MV-4-11 (cell line): ENCODE measurements at places on chromosomes 2 and 18.
A peak's percentile ranks its signal among the peaks of the same experiment; 100 is the strongest.

DNA sequence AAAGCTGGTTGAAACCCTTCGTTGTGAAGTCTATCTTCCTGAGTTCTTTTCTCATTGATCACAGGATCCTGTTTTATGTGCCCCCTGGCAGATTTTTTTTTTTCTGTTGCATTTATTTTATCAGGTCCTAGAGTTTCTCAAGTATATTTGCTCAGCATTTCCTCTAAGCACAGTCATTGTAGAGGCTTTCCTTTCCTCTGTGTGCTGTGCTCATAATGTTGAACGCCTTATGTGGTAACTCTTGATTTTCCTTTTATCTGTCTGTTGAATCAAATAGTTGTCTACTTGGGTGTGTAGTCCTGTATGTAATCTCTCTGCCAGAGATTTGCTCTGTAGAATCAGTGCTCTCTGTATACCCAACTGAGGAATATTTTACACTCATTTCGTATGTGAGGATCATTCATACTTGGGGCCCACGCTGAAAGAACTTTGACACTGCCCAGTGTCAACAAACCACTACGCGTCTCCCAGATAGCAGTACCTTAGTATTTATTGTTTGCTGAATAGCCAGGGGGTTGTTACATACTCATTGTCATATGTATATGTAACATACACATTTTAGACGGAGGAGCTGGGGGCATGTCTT, 118.2 kb downstream of the CTNNA2 start:
- DNase-seq, result no peak

DNA sequence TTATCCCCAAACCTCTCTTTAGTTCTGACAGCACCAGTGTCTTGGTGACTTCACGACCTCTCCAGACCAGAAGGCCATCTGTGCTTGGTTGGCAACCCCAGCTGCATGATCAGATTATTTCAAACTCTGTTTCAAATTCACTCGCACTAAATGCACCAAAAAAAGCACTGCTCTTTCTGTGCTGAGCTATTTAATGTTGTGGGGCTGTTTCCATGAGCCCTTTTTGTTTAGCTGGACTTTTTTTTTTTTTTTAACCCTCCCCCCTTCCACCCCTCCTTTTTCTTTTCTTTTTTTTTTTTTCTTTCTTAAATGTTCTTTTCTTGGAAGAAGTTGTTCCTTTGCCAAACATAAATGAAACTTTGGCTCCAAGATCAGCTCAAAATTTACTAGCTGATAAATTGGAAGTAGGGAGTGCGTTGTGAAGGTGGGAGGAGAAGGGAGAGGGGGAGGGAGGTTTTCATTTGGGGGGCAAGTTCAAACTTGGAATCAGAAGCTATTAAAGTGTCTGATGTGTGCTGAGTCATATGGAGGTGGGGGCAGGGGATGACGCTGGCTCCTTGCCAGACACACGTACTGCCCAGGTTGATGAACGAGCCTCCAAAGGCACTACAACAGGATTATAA, 543.0 kb upstream of the TNP1 start:
- no peak for DNase-seq

DNA sequence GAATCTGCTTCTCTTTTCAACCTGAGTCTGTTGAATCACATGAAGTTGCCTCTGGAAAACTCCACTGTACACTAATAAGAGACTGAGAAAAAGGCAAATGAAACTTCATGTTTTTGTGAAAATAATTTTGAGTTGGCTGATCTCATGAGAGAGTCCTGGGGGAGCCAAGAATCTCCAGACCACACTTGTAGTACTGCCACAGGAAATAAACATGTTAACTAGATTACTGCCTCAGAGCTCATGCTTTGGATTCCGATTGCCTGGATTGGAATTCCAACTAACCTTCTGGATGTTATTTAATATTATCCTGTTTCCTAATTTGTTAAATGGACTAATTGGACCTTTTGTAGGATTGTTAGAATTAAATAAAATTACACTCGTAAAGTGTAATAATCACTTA, 25.2 kb downstream of the NUP35 start:
- no peak for DNase-seq

DNA sequence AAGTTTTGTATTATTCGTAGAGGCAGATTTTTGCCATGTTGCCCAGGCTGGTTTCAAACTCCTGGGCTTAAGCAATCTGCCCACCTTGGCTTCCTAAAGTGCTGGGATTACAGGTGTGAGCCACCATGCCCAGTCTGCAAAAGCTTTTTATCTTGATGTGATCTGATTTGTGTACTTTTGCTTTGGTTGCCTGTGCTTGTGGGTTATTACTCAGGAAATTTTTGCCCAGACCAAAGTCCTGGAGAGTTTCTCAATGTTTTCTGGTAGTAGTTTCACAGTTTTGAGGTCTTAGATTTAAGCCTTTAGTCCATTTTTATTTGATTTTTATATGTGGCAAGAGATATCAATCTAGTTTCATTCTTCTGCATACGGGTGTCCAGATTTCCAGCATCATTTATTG, 42.4 kb downstream of the SYT4 start:
- DNase-seq, result no peak

DNA sequence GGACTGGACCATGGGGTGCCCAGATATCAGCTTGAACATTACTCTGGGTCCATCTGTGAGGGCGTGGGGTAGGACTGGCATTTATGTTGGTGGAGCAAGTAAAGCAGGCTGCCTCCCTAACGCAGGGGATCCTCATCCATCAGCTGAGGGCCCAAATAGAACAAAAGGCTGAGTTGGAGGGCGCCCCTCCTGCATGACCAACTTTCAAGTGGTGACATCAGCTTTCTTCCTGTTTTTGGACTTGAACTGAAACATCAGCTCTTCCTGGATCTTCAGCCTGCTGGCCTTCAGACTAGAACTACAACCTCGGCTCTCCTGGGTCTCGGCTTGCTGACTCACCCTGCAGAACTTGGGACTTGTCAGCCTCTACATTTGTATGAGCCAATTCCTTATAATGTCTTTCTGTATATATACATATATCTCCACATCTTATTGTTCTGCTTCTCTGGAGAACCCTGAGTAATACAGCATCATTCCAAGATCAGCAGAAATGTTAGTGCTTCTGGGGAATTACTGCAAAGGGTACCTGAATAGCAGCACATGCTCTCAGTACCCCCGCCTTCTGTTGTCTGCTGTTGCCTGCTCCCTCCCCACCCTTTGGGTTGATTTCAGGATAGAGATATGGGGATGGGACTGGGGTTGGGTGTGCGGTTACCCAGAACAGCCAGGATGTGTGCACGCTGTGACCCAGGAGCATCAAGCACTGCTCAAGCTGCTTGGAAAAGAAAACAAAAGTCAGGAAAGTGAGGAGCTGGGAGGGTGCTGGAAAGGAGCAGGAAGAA, 20.0 kb downstream of the TMEM127 start:
- peak; percentile 93 for DNase-seq

DNA sequence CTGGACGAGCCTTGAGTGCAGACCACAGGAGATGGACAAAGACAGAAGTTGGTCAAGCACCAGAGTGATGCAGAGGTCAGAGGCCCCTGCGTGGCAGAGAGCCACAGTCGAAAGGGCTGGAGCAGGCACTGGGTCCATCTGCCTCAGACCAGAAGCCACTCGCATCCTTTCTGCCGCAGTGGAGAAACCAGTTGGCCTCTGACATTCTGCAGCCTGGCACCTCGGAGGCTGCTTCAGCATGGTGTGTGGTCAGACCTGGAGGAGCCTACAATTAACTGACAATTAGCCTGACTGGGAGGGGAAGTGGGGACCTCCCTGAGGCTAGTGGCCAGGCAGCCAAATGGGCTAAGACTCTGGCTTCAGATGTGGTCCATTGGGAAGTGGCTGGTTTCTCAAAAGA, 111.1 kb downstream of the SGPP2 start:
- no peak for DNase-seq

GRCh38 chr18:63373161-63373560, 6.2 kb upstream of the KDSR start:
- no peak for DNase-seq

DNA sequence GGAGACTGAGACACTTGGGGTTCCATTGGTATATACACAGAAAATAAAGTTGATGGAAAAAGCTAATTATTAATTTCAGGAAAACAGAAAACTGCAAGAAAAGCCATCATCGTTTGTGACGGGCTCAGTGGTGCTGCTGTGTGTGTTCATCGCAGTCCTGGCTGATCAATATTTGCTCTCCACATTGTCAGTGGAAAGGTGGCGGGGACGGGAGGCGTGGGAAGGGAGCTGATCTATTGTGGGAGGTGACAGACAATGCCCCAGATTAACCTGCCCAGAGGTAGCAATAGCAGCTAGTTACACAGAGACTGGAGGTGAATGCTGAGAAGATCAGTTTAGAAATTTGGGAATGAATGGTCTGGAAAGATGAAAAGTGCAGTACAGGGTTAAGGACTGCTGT, 50.0 kb upstream of the CTDP1 start:
- DNase-seq, result no peak

GRCh38 chr18:45890606-45891005, 65.1 kb downstream of the SIGLEC15 start:
- peak; percentile 83 for DNase-seq

- DNase-seq, result no peak
These were observed 189.2 kb downstream of the OSR1 start for GRCh38 chr2:19169134-19169768.

DNA sequence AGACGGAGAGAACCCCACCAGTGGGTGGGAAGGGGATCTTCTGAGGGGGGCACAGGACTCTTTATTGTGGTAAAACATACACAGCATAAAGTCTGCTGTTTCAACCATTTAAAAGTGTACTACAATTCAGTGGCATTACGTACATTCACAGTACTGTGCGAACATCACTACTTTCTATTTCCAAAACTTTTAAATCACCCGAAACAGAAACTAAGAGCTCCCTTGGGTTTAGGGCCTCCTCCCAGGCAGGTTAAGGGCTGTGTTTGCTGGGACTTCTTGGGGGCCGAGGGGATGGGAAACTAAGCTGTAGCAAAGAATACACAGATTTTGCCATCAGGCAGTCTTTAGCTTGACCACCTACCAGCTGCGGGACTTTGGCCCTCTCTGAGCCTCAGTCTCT, 242.0 kb downstream of the HAUS1 start:
- DNase-seq, result no peak

GRCh38 chr2:219253753-219254589, at the start of gene TUBA4A:
TUBA4A (minus strand) TSS chr2:219253918; CDS start chr2:219253858, 60 bp downstream.
- peak; percentile 69 for DNase-seq

DNA sequence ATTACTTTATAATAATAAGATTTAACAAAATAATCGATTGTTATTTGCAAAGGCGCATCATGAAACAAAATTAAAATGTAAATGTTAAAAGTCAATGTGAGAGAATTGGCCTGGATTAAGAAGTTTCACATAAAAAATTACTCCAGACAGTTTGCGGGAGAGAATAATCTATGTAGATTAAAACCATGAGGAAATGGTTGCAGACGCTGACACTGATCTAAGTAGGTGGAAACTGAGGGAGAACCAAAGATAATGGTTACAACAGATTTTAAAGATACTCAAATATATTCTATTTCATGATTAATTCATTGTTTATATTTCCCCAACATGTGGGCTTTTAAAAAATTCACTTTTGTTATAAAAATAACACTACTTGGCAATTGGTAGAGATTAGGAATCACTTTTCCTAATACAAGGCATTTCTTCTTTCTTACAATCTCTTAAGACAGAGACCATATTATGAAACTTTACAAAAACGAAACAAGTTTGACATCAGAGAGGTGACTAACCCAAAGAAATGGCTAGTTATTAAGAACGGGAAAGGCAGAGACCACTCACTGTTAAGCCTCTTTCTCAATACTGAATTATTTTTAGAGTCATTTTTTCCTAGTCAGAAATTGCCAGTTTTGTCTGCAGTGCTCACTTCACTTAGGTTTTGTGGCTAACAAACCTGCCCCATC, 1.6 kb downstream of the KANSL1L start:
- peak; percentile 92 for DNase-seq

GRCh38 chr2:26276484-26277227, 31.9 kb downstream of the HADHB start:
- no peak for DNase-seq

DNA sequence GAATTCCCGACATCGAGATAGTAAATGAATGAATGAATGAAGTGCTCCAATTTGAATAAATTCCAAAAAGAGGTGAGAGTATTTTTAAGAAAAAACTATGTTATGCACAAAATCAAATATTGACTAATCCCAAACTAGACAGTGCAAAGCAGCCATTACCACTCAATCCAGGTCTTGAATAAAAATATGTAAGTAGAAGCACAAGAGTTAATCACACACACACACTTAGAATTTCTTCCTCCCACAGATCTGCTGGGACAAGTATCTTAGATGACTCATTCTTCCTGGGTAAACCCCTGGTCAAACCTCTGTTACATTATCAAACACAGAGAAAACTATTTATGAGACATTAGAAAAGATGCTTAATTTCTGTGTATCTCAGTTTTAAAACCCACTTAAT, 102.0 kb downstream of the PLA2R1 start:
- peak; percentile 63 for DNase-seq

GRCh38 chr2:25082002-25082622, 40.2 kb downstream of the EFR3B start:
- no peak for DNase-seq

DNA sequence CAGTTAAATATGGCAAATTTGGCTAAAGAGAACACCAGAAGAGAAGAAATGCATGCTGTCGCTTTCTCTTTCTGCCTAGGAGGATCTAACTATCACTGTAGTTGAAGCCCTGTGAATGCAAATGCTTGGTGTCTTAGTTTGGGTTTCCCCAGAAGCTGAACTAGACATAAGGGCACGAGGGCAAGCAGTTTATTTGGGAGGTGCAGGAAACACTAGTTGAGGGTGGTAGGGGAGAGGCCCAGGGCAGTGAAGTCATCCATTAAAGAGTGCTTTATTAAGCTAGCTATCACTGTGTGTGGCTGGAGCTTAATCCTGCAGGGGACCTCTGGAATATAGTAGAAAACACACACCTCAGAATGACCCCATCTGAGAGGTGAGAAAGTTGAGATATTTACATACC, 639.8 kb upstream of the ZEB2 start:
- DNase-seq, result no peak

- DNase-seq, result peak; percentile 93
These were observed 95.1 kb downstream of the ZFP36L2 start for GRCh38 chr2:43131051-43131889.

DNA sequence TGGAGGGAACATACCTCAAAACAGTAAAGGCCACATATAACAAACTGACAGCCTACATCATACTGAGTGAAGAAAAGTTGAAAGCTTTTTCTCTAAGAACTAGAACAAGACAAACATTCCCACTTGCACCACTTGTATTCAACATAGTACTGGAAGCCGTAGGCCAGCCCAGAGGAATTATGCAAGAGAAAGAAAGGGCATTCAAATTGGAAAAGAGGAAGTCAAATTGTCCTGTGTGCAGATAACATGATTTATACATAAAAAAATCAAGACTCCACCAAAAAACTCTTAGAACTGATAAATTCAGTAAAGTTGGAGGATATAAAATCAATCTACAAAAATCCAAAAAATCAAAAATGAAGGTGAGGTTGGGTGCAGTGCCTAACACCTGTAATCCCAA, 8.0 kb upstream of the KDM3A start:
- DNase-seq, result peak; percentile 78

DNA sequence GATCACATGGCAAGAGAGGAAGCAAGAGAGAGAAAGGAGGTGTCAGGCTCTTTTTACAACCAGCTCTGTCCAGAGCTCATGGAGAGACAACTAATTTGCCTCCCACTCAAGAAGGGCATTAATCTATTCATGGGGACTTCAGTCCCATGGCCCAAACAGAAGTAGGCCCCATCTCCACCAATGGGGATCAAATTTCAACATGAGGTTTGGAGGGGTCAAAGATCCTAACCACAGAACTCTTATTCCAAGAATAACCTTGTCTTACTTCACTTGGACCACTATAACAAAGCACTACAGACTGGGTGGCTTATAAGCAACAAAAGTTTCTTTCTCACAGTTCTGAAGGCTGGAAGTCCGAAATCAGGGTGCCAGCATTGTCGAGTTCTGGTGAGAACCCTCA, 31.8 kb downstream of the GRB14 start:
- DNase-seq, result no peak
